ENCODE measurements at places on chromosomes 1 and 21.
A peak's percentile ranks its signal among the peaks of the same experiment; 100 is the strongest.

DNA sequence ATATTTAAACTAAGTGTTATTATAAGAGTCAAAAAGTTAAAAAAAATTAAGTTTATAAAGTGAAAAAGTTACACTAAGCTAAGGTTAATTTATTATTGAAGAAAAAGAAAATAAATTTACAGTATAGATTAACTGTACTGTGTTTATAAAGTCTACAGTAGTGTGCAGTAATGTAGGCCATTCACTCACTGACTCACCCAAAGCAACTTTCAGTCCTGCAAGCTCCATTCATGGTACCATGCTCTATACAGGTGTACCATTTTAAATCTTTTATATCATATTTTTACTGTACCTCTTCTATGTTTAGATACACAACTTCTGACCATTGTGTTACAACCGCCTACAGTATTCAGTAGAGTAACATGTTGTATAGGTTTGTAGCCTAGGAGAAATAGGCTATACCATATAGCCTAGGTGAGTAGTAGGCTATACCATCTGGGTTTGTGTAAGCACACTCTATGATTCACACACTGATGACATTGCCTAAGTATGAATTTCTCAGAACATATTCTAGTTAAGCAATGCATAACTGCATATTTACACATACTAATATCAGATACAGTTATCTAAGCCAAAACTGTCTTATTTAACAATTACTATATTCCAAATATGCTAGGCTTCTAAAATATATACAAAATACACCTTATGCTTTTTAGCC lies 80.6 kb upstream of the GFI1 start:
- no peak for DNase-seq

DNA sequence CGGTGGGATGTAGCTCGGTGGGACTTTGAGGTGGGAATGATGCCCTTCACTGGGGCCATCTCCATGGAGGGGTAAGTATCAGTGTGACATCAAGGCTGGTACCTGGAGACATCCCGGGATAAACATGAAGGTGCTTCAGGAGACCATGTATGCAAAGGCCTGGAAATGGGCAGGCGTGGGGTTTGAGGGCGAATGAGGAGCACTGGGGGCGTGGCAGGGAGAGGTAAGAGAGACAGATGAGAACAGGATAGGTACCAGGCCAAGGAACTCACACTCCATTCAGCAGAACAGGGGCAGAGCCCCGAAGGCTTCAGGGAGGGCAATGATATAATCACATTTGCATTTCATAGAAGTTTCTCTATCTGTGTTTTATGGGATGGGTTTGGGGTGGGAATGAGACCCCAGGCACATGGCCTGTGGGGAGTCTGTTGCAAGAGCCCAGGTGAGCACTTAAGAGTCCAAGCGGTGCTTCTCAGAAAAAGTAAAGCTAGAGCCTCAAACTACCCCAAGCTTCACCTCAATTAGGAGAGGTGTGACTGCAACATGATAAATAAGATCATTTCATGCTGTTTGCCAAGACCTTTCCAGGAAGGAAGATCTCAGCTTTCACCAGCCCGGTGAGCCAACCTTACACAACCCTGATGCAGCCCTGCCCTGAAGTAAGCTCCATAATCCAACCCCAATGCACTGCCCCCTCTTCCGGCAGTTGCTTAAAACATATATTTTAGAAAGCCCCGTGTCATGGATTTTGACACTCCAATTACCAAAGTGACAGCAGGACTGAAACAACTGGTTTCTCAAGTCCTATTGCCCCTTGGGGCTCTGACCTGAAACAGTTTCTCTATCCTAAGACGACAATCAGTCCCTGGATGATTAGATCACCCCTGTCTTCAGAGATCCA lies 7.4 kb downstream of the S100A9 start:
- no peak for DNase-seq

- DNase-seq = no peak
Observed at GRCh38 chr1:198153804-198154203, 3.0 kb upstream of the NEK7 start.

DNA sequence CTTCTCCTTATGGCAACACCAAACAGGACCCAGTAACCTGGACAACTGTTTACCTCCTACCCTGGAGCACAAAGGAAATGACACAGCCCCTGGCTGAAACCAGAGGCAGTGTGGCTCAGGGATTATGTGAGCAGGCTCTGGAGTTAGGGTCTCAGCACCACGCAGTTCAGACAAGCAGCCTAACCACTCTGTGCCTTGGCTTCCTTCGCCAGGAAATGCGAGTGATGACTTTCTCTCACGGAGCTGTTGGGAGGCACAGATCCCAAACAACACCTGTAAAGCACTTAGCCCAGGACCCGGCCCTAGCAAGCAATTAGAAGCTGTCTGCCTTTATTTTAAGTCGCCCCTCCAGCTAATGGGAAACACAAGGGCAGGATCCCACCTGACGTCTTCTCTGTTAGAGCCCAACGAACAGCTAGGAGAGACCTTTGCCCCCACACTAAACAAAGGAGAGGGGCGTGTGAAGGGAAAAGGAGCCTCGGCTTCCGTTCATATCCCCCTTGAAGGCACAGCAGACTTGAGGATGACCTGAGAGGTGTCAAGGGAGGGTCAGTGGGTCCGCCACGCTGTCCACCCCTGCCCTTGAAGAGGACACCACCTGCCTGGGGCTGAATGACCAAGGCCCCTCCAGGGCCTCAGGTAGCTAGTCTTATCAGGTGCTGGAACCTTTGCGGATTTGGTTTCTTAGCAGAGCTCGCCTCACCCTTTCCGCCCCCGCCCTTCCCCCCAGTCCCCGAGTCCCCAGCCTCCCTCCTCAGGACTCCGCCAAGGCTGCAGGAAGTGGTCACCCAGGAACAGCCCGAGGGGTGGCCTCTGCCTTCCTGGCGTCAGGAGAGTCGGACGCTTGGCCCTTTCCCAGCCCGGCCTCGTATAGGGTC lies 860 bp downstream of the TMEM63A start:
- DNase-seq = peak; percentile 43

DNA sequence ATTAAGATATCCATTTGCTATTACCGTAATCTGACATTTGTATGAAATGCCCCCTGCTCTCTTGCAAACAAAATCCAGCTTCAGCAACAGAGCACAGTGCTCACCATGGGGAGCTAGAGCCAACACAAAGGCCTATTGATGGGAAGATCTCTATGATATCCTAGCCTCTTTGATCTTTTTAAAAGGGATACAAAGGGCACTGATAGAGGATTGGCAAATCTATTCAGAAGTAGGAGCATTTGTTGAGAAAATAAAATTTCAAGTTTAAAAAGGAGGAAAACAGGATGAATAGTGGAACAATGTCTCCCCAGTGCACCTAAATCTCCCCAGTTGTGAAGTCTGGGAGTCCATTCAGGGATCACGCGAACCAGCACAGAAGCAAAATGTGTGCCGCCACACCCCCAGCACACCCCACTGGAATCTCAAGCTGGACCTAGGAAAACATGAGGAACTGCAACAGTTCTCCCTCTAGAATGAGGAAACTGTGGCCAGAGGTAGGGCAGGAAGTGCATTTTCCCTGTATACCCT lies 32.2 kb downstream of the MRAP start:
- DNase-seq = no peak

DNA sequence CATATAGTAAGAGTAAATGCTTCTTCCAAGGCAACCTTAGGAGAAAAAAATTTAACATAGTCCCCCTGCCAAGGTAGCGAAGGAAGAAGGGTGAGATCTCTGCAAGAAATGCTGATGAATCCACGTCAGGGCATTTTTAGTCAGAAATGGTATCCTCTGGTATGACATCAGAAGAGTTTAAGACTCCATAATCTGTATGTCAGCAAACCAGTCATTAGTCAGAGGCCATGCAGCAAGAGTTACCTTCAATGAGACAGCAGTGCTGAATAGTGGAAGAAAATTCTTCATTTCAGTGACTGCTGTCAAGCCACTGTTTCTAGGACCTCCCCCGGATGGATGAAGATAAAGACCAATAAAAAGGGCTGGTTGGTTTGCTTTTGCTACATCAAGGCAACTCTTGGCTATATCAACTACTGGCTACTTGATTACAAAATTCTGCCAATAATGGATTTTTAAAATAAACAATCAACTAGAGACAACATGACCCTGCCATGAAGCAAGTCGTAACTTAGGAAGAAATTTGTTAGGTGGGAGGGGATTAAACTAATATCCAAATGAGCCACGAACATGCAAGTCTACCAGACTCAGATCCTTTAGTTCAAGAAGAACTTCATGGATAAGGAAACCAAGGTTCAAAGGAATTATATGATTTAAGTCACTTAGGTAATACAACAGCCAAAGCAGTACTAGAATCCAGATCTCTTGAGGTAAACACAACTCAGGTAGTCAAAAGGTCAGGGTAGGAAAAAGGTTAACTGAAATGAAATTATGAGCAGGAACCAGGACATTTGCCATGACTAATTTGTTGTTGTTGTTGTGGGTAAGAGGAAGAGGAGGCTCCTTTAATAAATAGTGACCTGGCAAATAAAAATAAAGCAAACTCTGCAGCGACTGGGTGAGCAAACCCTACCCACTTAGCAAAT lies 25.6 kb upstream of the GUCA2A start:
- no peak for DNase-seq

GRCh38 chr21:28674763-28675162 lies 317.9 kb downstream of the LTN1 start:
- DNase-seq = no peak
